ENCODE measurements at places on chromosomes 13 and 19.

GRCh38 chr13:30145709-30146367 lies 161.5 kb downstream of the KATNAL1 start:
- DNase-seq, result no peak

GRCh38 chr13:27360562-27360961 lies 63.9 kb upstream of the GTF3A start:
- DNase-seq, result no peak

DNA sequence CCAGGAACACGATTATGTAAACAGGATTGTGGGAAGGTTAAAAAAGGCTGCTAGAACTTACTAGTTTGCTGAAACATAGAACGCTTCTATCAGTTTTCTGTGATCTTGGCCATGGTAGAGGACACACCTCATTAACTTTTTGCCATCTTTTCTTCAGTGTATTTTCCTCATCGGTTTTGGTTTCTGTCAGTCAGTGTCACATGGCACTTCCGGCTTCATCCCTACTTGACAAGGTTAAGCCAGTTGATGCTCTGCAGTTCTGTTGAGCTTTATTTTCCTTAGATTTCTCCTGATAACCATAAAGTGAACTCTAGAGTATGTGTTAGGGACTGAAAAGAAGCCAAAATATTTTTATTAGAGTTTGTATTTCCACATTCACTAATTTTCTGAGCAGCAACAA lies 147.5 kb downstream of the NDFIP2 start:
- DNase-seq, result no peak

GRCh38 chr19:46080561-46080960 lies 39.8 kb upstream of the IGFL4 start:
- DNase-seq, result no peak

Data from activated gamma-delta T cell treated with Interleukin-2 at 50 U/mL for 16 hours (primary cell).